ENCODE measurements at places on chromosomes 12 and 14.

DNA sequence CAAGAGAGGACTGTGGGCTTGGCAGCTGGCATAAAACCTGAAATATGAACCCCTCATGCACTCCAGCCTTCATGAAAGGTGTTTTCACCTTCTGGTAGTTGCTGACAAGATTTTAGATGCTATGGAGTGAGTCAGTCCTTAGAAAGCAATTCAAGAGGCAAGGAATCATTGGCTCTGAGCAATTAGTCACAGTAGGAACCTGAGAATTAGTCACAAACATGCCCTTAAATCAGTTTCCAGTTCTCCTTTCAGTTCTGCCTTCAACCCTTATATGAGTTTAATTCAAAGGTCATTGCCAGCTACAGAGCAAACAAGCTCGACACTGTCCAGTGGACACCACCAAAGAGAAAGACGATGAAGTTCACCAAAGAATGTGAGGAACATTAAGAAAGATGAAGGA lies 472.3 kb downstream of the GLT1D1 start:
- no peak for DNase-seq

DNA sequence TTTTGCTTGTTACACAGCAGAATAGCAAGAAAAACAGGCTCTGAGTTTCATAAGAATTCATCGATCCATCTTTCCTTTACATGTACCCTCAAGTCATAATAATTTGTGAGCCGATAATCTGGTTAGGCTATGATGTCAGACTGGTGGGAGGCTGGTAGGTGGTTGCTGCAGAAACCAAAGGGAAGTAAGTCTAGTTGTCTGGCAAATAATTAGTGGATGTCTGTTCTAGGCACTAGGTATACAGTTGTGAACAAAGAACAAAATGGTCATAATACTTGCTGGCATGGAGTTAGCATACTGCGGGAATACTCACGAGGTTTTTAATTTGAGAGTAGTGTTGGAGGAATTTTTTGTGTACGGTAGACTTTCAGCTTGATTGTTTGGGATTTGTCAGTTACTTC lies 8.8 kb downstream of the SUSD6 start:
- no peak for DNase-seq

DNA sequence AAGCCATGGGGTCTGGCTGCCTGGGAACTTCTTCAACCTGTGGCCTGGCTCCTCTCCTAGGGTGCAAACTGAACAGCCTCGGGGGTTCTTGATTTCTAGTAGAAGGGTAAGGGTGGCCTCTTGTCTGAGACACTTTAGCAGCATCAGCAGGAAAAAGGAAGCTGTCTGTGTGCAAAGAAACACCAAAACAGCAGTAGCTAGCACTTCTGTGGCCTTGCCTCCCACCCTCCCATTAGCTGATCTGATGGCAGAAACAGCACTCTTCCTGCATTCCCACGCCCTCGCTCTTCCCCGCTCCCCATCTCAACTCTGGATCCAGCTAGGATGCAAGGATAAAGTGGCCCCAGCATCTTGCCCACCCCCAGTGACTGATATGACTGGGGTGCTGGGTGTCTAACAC lies 20.7 kb downstream of the SLC7A8 start:
- no peak for DNase-seq

GRCh38 chr12:41362510-41362909 lies 174.4 kb downstream of the PDZRN4 start:
- DNase-seq, result no peak

- no peak for DNase-seq
Measured at GRCh38 chr12:85509081-85509856, 229.2 kb downstream of the ALX1 start.

- no peak for DNase-seq
Measured at GRCh38 chr14:54901380-54902142, 1.1 kb downstream of the GCH1 start.

- DNase-seq, result no peak
Measured at GRCh38 chr14:90518069-90518940, 121.5 kb downstream of the CALM1 start.

DNA sequence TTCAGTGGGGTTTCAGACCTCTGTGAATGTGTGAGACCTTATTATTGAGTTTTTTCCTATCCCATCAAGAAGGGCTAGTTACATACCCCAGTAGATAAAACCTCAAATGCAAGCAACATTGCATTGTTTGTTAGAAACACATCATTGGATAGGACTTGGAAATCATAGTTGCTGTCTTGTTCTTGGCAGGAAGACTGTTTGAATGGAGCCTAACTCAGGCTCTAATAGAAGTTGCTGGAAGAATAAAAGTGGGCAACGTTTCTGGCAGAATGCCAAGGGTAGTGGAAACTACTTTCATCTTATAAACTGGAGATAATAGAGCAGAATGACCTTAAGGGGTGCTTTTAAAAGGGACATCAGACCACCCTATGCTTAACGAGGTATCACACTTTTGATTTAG lies 9.9 kb upstream of the PTHLH start:
- DNase-seq, result no peak

- DNase-seq, result no peak
Measured at GRCh38 chr12:124622764-124623163, 55.4 kb upstream of the NCOR2 start.

DNA sequence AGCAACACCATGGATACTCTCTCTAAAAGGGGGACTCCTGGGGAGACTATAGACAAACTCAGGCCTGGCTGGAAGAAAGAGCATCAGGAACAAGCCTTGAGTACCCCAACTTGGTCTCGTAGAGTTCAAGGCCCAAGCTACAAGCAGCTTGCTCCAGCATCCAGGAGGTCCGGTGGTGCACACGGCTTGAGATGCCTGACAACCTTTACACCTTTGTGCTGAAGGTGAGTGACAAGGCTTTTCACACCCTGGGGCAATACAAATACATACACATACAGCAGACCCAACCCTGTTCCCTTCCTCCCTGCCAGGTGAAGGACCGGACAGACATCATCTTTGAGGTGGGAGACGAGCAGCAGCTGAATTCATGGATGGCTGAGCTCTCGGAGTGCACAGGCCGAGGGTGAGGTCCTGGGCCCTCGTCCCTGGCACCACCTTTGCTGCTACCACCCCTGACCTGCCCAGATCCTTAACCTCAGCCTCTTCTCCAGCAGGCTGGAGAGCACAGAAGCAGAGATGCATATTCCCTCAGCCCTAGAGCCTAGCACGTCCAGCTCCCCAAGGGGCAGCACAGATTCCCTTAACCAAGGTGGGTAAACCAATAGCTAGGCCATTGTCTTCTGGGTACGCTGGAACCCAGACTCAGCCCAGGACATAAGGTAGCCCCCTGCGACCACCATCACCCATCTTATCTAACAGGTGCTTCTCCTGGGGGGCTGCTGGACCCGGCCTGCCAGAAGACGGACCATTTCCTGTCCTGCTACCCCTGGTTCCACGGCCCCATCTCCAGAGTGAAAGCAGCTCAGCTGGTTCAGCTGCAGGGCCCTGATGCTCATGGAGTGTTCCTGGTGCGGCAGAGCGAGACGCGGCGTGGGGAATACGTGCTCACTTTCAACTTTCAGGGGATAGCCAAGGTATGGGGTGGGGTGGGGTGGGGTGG lies 41.2 kb downstream of the SH2B3 start:
- DNase-seq, result no peak

DNA sequence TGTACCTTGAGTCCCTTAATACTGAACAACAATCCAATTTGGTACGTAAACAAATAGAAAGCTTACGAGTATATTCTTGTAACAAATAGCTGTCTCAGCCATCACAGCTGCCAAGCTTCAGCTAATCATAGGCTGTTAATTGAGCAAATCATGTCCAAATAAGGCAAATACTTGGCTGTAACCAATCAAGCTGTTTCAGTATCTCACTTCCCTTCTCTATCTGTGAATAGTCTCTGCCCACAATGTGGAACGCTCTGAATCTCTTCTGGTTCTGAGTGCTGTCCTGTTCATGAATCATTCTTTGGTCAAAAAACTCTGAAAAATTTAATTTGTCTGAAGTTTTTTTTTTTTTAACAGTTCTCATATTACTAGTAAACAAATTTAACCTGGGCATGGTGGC lies 5.8 kb upstream of the NEMF start:
- DNase-seq, result no peak

GRCh38 chr12:116916122-116916521 lies 5.4 kb downstream of the FBXW8 start:
- no peak for DNase-seq

DNA sequence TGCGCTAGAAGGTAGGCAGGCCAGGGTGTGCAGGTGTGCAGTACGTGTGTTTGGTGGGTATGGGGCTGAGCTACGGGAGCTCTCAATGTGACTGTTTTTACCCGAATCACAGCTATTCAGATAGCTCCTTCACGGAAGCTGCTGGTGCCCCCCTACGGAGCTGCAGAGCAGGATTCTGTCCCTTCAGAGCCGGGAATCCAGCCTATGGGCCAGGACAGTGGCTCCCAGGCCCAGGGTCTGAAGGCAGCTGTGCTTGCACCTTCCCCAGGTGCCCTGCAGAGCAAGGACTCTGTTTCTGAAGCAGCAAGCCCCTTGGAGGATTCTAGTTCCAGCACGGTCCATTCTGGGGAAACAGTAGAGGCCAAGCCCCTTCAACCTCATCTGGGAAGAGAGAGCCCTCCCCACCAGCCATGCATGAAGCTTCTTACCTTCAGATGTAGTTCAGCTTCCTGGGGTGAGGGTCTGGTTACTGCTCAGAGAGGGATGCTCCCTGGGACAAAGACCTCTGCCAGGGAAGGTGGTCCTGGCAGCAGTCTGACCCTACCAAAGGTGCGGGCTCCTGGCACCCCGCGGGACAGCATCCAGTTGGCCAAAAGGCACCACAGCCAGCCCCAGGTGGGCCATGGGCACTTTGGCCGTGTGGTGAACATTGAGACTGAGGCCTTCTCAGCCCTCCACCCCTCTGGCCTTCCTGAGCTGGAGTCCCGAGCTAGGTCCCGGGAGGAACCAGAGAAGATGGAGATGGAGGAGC lies 29.1 kb downstream of the PLEKHH1 start:
- no peak for DNase-seq

- no peak for DNase-seq
Measured at GRCh38 chr12:130070126-130070611, 92.1 kb upstream of the FZD10 start.

Data from SW 1271 (cell line).